Activated CD8-positive, alpha-beta memory T cell treated with anti-CD3 and anti-CD28 coated beads for 1 hour (primary cell): ENCODE measurements at places on chromosomes 4 and X.
A peak's percentile ranks its signal among the peaks of the same experiment; 100 is the strongest.

DNA sequence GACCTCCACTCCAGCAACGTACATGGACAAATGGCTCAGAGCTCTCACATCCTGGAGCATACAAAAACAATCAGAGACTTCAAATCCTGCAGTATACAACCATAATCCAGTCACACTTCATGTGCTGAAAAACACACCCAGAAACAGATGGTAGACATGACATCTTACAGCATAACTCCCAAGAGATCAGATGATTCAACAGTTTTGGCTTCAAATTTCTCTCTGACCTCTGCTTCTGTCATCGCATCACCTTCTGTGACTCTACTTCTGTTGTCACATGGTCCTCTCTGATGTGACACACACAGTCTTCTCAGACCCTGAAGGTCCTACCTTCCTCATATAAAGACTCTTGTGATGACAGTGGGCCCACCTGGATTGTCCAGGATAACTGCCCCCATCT, 18.5 kb downstream of the SUV39H1 start:
- no peak for DNase-seq

- no peak for DNase-seq
Measured at GRCh38 chr4:83626245-83626836, 90.4 kb downstream of the GPAT3 start.

DNA sequence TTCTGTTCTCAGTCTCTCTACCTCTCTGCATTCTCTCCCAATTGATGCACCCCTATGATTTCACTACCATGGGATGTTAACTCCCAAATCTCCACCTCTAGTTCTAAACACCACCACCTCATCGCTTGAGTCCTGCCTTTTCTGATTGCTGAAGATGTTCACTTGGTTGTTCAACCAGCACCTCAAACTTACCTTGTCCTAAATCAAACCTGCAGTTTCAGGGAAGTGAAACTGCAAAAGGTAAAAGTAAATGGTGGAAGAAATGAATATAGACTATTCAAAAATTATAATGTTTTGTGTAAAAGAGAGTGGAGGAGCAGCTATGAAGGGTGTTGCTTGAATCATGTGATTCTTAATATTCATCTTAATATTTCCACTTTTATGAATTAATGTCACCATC, 91.0 kb downstream of the PDE5A start:
- no peak for DNase-seq

GRCh38 chr4:26647523-26648224, 63.8 kb downstream of the TBC1D19 start:
- no peak for DNase-seq

- no peak for DNase-seq
Measured at GRCh38 chr4:84091266-84091665, 407.8 kb downstream of the NKX6-1 start.

DNA sequence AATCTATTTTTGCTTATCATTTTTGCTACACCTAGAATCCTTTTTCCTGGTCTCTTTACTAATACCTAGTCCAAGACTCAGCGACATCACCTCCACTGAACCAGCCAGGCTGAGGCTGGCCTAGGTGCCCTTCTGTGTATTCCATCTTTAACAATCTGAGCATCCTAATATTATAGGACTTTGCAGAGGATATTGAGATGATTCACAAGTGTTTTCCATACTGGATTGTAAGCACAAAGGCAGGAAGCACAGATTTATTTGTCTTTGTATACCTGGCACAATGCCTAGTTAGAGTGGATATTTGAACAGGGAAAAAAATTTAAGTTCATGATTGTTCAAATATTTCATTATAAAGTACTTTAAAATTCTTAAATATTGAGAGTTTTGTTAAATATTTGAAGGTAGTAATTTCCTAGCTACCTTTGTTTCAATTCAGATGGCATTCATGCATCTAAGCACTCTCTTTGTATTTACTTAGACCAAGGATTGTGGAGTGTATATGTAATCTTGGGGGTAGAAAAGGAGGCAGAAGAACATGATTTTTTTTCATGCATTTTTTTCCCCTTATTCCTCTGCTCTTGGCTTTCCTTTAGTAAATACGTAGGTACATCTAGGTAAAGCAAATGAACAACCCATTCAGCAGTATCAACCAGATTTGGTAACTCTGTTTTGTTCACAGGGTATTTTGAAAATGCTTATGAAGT, 18.4 kb downstream of the SMARCA5 start:
- no peak for DNase-seq

DNA sequence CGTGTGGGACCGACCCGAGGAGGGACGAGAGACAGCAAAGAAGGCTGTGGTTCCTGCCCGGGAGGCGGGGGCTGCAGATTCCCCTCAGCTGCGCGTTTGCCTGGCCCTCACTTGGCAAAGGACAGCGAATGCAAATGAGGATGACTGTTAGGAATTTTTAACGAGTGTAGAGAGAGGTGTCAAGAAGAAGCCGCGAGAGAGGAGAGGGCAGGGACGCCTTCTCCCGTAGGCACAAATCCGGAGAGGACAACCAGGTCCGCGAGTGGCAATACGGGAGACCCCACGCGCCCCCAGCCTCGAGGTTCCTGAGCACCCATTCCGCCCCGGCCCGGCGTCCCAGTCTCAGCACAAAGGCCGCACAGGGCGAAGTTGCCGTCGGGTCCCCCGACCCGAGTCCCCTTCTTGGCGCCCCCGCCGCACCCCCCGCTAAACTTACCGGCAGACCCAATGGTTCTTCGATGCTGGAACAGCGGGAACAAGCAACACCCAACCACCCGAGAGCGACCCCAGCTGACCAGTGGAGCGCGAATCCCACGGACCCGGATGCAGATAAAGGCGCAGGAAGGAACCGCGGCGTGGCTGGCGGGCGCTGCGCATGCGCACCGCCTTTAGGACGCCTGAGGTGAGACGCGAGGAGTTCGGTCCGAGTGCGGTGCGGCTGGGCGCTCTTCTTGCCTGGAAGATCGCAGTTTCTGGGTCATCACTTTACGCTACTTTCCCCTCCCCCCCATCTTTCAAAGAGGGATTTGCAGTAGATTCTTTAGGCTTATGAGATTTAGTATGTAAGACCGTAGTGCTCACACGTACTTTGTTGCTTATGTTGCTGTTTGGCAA, at the start of gene GNPDA2:
Gene GNPDA2, minus strand, starts transcription at position 519 of the 834 bp plus-strand sequence. CDS start 4,349 bp downstream, outside the sequence.
- peak; percentile 42 for DNase-seq

- DNase-seq, result no peak
Measured at GRCh38 chr4:169252339-169253112, 18.2 kb downstream of the SH3RF1 start.

GRCh38 chr4:152458801-152459302, 77.0 kb downstream of the FBXW7 start:
- no peak for DNase-seq

GRCh38 chr4:20723019-20723418, 22.8 kb downstream of the PACRGL start:
- DNase-seq, result no peak

GRCh38 chr4:19888587-19888986, 363.1 kb upstream of the SLIT2 start:
- DNase-seq, result no peak

- DNase-seq, result no peak
Measured at GRCh38 chr4:156158747-156159146, 205.1 kb upstream of the CTSO start.

DNA sequence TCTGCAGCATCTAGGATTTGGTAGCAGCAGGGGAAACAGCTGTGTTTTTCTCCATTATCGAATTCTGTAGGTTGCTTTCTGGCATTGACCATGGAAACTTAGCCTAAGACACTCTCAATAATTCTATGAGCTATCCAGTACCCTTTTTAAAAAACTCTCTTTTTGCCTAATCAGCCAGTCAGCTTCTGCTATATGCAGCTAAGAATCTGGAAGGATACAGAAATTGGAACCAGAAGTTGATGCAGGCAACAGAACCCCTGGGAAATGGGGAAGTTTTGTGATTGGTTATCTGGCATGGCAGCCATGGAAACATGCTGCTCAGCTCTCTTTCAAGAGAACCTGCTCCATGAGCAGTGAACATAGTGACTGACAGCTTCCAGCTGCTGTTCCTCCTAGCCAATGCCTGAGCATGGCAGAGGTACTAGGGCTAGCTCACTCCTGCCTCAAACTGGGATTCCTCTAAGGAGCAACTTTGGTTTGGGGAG, 417.6 kb upstream of the MAOA start:
- DNase-seq, result no peak

- DNase-seq, result no peak
Measured at GRCh38 chr4:92714640-92715039, 410.9 kb downstream of the GRID2 start.

DNA sequence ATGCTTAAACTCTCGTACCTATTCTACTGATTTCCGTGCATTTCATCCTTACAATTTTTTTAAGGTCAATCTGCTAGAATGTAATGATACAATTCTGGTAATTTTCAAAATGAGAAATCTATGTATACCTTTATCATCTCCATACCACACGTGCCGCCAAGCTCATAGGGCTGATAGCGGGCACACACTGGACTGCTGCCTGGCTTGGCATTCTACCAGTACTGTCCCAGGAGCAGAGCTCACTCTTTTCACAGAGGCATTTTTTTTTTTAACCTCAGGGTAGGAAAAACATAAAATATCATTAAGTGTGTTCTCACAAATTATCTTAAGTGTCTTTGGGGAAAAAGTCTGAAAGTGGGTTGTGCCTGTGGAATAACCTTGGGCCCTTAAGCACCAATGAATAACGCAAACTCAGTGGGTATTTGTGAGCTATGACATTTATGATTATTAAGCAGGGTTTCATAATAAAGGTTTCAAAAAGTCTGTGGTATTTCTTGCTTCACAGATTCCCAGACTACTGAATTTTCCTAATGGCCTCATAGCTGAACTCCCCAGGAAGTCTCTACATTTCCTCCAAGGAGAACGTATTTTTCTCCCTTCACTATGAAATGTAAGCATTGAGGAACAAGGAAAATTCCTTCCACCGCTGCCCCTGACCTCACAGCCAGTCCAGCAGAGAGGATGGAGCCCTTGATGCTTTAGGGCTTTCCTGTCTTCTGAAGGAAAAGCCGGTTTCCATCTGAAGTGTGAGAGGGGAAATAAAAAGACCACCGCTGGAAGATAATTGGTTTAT, 125.2 kb downstream of the ELOVL6 start:
- no peak for DNase-seq

DNA sequence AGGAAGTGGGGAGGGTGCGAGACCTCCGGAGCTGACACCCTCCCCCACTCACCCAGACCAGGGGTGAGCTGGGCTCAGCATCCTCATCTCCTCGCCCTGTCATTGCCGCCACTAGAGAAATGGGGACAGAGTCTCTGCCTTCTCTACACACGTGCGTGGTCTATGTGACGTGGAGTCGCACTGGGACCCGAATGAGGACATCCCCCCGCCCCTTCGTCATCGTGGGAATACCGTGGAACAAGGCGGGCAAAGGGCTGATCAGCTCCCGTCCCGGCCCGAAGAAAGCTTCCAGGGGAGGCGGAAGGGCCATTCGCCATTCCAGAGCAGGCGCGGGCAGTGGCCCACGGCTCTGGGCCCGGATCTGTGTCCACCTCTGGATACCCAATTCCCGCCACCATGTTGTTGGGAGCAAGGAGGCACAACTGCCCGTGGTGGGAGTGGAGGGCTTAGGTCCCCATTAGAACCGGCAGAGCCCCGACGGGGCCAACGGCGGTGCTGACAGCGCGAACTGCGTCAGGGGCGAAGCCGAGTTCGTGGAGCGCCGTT, 12.0 kb downstream of the HMX1 start:
- no peak for DNase-seq

DNA sequence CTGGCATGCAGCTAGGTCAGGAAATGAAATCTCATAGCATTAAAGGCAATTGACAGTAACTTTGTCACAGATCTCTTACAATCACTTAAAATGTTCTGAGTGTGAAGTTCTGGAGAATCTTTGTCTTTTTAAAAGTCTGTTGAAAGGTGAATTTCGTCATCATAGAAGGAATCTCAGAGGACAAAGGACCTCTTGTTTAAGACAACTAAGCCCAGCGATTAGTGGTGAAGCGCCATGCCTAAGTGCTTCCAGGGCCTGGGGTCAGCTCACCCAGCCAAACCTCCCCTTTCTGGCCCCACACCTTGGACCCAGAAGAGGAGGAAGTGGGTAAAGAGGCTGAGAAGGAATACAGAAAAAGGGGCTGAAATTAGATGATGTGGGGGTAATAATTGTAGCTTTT, 8.5 kb downstream of the FRMD7 start:
- DNase-seq, result no peak

DNA sequence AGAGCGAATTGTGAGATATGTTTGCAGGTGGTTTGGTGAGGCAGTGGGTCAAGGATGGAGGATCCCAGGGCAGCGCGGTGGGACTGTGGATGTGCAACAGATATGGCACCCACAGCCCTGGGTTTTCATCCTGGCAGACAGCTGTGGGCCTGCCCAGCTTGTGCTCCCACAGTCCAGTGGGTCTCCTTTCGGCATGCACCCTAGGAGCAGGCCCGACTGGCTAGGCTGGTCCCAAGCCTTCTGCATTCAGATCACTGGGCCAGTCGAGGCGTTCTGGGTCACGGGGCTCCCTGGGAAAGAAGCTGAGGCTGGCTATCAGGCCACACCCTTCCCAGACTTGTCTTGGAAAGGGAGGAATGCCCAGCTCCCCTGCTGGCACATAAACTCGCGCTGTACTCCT, 2289.6 kb downstream of the ARAP2 start:
- no peak for DNase-seq

- no peak for DNase-seq
Measured at GRCh38 chrX:65750674-65751469, 83.4 kb downstream of the MSN start.

GRCh38 chrX:74242484-74243138, 61.4 kb upstream of the ZCCHC13 start:
- no peak for DNase-seq

GRCh38 chr4:184282251-184282713, 64.6 kb upstream of the ENPP6 start:
- DNase-seq, result peak; percentile 10

- no peak for DNase-seq
Measured at GRCh38 chrX:39835241-39835640, 262.5 kb downstream of the BCOR start.

DNA sequence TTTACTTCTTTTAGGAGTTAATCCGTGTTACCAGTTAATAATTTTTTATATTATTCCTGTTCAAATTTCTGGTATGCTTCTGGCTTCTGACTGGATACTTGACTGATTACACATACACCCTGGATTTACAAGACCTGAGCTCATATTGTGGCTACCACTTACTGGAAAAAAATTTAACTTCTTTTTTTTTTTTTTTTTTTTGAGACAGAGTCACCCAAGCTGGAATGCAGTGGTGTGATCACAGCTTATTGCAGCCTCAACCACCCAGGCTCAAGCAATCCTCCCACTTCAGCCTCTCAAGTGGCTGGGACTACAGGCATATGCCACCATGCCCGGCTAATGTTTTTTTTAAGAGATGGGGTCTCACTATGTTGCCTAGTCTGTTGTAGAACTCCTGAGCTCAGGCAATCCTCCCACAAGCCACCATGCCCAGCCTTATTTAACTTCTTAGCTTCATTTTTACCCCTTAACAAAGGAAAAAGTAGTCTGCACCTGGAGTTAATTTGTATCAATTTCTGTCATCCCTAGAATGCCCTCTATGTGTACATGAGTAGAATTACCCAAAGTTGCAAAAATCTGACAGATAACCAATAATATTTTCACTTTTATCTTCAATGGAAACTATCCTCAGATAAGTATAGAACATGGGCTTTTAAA, 50.3 kb downstream of the TMEM165 start:
- DNase-seq, result no peak
